NCI-H82 (cell line): ENCODE measurements at places on chromosomes 1 and 21.

- no peak for DNase-seq
Observed at GRCh38 chr21:37513383-37513782, 146.8 kb downstream of the DYRK1A start.

DNA sequence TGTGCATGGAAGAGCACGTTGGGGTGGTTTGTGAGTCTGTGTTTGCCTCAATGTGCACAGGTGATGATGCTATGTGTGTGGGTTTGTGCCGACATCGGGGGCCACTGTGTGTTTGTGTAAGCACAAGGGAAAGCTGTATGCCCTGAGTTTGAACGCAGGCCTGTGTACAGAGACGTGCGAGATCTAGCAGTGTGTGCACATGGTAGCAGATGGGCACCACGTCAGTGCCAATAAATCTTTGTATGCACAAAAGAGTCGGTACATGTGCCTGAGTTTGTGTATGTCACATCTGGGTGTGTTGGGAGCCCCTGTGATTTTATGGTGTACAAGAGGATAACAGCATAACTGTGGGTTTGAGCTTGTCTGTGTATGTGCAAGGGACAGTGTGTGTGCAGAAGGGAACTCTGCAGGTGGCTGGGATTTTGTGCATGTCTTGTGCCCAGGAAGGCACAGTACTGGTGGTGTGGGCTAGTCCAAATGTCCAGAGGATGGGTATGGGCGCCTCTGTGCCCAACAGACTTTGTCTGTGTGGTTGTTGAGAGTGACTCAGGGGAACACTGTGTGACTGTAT lies 32.0 kb upstream of the WASF2 start:
- no peak for DNase-seq

DNA sequence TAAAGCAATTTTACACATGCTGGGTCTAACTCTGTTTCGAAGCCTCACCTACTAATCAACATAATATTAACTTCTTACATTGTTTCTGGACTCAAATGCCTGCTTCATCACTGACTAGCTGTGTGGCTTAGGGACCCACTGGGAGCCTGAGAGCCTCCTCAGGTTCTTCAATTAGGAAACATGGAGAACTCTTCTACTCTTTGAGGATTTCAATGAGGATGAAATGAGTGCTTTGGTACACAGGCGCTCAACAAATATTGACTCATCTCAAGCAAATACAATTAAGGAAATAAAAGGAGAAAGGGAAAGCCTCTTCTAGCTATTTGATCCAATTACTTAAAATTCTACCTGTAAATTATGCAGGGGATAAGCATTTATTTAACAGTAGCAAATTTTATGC lies 84.4 kb upstream of the JAK1 start:
- DNase-seq: no peak

GRCh38 chr1:44609768-44610526 lies 64.3 kb downstream of the TMEM53 start:
- DNase-seq: peak; percentile 61

DNA sequence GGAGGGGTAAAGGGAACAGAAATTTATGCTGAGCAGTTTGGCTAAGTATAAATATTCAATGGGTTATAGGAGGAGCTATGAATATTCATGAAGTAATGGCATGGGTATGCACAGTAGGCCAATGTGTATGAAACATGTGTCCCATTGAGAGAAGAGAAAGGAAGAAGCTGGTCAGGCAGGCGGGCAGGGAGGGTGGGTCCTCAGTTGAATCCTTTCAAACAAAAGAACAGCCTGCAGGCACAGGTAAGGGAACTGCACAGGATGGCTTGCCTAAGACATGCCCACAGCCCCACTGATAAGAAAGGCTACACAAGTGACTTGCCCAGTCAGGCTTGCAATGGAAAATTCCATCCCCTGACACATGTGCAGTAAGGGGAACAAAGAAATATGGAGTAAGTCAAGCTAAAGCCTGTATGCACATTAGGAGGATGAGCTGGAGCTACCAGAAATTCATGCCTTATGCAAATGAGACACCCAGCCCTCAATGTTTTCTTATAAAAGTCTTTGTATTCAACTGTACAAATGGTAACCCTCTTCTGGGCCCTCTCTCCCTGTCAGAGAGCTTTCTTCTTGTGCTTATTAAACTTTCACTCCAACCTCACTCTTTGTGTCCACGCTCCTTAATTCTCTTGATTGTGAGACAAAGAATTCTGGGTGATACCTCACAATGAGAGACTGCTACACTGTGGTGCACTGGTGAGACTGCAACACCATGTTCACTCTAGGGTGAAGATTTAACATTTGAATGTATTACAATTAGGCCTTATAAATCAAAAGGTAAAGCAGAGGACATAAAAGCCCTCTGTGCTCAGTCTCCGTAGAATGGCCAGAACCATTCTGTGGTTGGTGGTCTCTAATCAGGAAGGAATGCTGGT lies 96.5 kb downstream of the ATP1B1 start:
- no peak for DNase-seq

DNA sequence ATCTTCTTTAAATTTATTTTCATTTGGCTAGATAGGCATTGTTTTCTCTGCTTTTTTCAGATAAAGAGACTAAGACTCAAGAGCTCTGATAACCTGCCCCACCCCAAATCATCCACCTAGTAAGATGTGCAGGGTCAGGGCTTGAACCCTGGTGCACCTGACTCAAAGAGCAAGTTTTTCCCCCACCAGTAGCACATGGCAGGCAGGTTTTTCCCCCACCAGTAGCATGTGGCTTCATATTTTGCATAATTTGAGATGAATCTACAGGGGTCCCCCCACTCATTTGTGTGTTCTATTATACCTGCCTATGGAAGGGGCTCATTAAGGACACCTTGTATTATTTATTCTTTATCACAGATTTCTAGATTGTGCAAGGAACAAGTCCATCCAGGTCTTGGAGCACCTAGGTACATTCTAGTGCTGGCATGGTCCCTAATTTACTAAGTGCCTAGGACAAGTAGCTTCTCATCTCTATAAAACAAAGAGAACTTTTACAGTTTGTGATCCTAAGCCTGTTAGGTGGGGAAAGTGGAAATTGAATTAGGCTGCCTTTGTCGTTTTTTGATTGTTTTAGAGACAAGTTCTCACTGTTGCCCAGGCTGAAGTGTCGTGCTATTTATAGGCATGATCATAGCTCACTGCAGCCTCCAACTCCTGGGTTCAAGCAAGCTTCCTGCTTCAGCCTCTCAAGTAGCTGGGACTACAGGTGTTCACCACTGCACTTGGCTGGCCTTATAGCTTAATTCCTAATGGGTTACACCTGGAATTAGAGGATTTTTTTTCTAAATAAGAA lies 13.2 kb upstream of the CTSE start:
- no peak for DNase-seq

DNA sequence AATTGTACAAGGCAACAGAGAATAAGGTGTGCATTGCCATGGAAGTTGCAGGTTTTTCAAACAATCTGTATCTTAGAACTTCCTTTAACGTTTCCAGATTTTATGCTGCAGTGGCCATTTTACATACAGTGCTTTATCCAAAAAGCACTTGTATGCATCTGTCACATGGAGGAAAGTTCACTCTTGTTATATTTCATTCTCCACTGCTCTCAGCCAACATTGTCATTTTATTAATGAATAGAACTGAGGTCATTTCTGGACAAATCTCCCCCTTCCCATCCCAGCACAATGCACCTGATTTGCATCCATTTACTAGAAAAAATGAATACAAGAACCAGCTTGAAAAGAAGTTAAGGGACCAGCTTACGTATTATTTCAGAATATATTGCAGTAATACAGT lies 342.0 kb downstream of the USP25 start:
- no peak for DNase-seq

DNA sequence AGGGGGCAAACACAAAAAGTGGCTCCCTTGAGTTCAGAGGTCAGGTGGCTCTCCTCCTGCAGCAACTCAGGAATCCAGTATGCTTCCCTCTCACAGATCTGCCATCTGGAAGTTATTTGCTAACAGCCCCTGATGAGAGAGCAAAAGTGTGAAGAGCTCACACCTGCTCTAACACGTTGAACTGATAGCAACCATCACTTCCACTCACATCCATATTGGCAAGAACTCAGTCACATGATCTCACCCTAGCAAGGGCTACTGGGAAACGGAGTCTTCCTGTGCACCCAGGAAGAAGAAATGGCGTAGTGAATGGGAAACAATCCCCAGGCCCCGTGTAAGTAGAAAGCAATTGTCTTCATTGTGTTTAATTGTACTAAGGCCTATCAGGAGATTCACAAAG lies 20.7 kb upstream of the SLC45A1 start:
- DNase-seq: peak; percentile 15

DNA sequence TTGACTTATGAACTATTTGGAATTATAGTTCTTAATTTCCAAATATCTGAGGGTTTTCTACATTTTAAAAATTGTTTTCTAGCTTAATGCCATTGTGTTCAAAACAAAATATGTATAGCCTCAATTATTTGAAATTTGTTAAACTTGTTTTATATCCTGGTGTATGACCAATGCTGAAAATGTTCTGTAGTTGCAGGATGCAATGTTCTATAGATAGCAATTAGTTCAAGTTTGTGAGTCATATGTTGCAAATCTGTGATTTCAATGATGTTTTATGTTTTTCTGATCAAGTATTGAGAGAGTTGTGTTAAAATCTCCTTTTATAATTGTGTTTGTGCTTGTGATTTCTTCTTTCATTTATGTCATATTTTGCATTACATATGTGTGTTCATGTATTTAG lies 517.5 kb downstream of the ADGRL2 start:
- no peak for DNase-seq

DNA sequence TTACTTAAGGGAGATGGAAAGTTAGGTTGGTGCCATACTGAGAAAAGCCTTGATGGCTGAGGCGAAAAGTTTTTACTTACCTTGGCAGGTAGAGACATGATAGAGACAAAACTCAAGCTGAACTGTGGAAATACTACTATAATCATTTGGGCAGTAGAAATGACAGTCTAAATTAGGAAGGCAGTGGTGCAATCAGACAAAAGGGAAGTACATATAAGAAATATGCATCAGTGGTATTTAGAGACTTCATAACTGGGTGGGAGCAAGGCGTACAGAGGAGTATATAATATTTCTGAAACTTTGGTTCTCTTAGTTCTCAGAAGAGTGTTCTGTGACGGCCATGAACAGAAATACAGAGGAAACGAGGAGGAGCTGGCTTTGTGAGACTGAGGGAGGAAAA lies 2.4 kb upstream of the CEP350 start:
- DNase-seq: no peak

DNA sequence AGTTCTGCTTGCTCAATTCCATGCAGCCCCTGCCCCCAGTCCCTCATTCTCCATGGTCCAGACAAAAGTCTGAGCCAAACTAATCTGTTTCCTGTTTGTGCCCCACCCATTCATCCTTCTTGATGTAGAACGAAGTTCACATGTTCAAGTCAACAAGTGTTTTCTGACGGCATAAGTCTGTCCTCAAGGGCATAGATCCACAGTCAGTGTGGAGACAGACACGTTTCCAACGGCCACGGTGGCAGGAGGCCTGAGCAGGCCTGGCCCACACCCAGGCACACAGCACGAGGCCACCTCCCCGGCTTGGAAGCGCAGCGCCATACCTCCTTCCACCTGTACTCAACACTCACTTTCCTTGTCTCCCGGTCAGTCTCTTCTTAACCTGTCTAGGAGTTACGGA lies 16.1 kb downstream of the ADORA1 start:
- DNase-seq: no peak

GRCh38 chr1:178621822-178622221 lies 103.2 kb upstream of the RALGPS2 start:
- DNase-seq: no peak

GRCh38 chr1:193183019-193183627 lies 3.3 kb downstream of the B3GALT2 start:
- peak; percentile 81 for DNase-seq

DNA sequence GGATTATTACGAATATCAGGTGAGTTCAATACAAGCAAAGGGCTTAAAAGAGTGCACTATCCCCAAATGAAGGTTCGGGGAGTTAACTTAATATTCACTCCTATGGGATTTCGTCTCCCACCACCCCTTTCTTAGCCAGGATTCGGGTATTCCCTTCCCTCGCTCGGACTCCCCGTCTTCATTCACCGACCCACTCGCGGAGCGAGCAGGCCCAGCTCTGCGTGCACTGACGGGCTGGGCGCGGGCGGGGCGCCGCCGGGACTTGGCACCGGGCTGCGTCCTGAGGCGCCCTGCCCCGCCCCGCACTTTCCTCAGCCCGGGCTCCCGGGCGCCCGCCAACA lies 7.7 kb upstream of the MPZL1 start:
- peak; percentile 96 for DNase-seq

DNA sequence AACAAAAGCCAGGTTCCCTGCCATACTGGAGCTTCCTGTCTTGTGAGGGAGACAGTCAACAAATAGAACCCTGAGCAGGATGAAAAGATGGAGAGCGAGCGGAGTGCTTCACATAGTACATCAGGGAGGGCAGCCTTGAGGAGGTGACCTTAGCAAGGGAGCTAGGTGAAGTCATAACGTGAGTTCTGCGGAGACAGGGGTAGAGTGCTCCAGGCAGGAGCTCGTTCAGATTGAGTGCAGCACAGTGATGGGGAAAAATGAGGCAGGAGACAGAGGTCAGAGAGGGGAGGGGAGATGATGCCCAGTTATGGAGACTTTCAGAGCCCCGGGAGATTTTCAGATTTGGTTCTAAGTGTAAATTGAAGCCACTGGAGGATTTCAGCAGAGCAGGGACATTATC lies 15.3 kb upstream of the CLIC6 start:
- no peak for DNase-seq

DNA sequence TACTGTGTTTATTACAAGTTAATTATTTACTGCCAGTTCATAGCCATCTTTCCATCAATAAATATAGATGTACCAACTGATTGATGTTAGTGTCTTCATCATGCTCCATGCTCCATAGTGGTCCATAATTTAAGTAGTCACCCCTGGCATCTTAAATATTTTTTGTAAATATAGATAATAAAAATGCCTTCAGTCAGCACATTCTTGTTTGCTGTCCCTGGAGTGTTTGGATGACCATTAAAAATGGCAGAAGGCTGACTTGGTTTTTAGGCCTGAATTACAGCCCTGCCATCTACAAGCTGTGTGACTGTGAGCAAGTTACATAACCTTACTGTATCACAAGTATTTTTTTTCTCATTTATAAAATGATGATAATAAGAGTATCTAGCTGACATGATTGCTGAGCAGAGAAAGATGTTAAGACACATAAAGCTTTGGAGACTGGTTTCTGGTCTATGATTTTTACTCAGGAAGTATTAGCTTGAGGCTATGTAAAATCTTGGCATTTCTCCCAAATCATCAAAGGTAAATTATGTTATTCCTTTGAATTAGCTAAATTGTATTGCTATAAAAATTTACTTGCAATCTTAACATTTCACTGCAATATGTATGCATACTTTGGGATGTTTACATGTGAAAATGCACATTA lies 427.2 kb downstream of the USP25 start:
- DNase-seq: no peak

- DNase-seq: no peak
Observed at GRCh38 chr1:82177192-82177591, 376.5 kb downstream of the ADGRL2 start.
